Stimulated activated CD4-positive, alpha-beta T cell treated with anti-CD3 and anti-CD28 coated beads, Interleukin-12 subunit alpha, Interleukin-12 subunit beta, amount 100 ng/mL, for 24 hours (primary cell): ENCODE measurements at places on chromosomes 4 and X.
A peak's percentile ranks its signal among the peaks of the same experiment; 100 is the strongest.

DNA sequence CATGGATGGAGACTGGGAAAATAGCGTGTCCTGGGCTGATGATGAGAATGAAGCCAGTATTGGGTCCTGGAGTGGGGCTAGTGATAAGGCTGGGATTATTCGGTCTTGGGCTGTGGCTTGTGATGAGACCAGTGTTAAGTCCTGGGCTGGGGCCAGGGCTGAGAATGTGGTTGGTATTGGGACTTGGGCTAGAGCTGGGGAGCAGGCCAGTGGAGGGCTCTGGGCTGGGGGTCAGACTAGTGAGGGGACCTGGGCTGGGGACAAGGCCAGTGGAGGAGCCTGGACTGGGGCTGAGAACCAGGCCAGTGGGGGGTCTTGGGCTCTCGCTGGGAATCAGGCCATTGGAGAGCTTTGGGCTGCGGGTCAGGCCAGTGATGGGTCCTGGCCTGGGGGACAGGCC, 6.7 kb downstream of the ARMCX4 start:
- DNase-seq = no peak

DNA sequence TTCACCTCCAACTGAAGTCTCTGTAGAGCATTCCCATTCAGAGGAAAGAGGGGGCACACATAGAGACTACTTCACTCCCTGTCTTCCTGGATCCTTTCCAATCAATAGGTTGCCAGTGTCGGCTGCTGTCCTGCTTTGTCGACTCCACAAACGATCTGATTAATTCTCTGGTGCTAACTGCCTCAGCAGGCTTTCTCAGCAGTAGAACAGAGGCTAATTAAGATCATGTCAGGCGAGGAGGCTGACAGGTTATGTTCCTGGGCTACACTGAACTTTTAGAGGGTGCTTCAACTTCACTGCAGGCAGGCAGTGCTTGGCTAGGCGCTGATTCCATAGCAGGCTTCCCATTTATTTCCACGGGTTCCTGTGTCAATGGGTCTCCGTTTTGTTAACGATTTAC, 79.2 kb downstream of the GRIA3 start:
- DNase-seq = no peak

GRCh38 chr4:103934178-103934789, 214.5 kb upstream of the TACR3 start:
- DNase-seq = no peak

DNA sequence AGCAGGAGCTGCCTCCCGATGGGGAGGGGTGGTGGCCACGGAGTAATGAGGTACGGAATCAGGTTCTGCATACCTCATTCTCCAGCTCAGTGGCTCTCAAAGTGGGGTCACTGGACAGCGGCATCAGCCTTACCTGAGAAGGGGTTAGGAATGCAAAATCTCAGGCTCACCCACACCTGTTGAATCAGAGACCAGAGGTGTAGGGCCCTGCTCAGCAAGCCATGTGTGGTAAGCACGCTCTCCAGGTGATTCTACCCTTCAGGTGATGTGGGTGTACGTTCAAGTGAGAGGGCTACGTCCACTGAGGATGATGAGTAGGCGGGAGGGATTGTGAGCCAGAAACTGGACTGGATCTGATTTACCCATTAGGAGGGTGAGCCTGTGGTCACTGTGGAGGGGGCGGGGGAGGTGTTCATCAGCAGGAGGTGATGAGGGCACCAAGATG, 65.8 kb downstream of the ANAPC4 start:
- no peak for DNase-seq

DNA sequence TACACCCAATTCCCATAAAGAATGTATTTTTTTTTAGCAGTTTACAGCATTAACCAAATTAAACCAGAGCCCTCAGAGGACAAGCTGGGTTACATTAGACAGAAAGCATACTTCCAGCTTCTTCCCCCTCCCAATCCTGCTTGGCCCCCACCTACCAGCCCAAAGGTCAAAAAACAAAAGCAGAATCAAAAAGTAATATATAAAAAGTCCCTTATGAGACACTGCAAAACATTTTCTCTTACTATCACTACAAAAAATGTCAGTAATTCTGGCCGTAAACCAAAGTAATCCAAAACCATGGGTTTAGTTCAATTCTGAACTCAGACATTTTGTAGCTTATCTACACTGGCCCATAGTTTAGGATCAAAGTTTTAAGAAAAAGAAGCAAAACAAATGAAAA, 38.0 kb downstream of the APBB2 start:
- no peak for DNase-seq

DNA sequence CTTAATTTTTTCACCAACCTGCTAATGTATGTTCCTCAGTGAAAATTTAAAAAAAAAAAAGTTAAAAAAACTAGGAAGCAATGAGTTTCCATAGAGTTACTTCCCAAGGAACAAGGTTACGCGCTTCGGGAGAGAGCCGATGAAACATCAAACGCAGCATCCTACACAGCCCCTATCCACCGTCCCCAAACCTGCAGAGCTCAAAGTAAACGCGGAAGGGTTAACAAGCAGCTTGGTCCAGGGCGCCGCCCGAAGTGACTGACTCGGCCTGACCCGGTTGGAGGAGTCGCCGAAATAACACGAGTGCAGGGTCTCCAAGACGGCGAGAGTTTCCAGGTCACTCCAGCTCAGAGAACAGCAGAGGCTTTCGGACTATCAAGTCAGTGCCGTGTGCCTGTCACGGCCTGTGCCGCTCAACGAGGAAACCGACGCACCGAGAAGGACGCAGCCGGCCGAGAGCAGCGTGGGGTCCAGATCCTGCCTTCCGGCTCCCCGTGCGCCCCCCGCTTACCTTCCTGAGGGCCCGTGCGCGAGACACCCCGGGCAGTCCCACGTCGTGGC, 512 bp downstream of the NOP14 start:
- no peak for DNase-seq

GRCh38 chrX:138298268-138298667, 413.2 kb downstream of the FGF13 start:
- no peak for DNase-seq

DNA sequence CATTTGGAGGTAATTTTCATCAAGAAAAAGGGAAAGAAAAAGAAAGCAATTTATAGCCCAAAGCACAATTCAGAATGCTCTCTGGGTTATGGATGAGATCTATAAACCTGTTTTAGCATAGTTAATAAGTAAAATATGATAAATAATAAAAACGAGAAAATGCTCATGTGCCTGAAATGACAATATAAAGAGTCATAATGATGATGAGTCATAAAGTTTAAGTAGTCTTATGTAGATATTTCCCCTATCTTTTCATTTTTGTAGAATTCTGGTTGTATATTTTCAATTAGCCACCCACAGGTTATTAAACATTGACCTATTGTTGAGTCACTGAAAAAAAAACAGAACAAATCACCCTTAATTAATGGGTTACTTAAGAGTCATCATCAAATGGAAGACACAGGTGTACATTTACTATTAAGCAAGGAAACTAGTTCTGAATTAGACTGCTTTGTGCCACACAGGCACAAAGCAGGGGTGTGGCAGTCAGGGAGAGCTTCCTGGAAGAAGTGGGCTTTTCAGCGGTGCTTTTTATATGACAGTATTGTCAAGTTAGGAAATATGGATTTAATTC, 29.3 kb downstream of the BEND4 start:
- DNase-seq = no peak

DNA sequence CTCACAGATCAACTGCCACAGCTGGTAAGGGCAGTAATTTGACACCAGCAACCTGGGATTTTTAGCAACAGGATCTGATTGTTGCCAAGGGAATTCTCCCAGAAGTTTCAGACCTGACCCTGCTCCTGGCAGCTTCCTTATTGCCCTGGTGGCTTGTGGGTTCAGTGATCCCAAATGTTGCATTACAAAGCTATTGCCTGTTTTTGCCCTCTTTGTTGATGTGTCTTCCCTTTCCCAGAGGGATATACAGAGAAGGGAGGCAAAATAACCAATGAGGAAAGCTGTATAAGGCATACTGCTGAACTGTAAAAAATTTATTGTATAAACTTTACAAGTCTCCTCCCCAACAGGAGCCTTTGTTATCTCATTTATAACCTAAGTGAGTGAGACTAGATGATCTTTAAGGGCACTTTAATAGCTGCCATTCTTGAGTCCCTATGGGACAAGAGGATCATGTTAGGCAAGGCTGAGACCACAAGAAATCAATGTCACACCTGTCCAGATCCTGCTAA, 22.2 kb downstream of the VSIG4 start:
- no peak for DNase-seq

DNA sequence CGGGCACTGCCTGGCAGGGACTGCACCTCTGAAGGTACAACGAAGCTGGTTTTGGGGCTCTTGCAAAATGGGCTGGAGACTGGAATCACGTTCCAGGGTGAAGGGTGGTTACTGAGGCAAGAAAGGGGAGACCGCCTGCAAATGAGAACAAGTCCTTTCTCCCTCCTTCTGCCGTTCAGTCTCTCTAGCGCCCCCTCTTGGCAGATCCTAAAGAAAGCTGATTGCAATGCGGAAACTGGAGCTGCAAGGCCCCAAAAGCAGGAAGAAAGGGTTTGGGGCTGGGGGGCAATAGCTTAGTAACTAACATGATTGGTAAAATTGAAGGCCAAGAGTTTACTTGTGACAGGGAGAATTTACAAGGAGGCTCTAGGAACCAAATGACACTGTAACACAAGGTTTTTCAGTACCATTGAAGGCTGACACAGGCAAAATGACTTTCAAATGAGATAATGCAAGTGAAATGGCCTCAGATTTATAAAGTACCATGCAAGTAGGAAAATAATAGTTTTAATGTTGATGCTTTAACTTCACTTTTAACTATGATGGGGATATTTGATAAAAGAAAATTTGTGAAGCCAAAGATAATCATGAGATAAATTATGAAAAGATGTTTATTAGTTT, 222.7 kb upstream of the HAND2 start:
- peak; percentile 3 for DNase-seq

DNA sequence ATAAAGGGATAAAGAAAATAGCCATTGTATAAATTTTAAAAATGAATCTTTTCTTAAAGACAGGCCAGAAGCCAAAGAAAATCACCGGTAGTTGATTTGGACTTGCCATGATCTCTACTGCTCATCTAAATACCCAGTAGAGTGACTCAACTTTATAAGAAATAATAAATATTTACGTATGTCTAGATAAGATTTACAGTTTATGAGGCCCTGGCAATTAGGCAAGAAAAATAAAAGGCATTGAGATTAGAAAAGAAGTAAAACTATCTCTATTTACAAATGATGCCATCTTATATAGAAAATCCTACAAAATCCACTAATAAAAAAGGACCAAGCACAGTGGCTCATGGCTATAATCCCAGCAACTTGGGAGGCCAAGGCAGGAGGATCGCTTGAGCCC, 765.5 kb upstream of the HTR2C start:
- no peak for DNase-seq

DNA sequence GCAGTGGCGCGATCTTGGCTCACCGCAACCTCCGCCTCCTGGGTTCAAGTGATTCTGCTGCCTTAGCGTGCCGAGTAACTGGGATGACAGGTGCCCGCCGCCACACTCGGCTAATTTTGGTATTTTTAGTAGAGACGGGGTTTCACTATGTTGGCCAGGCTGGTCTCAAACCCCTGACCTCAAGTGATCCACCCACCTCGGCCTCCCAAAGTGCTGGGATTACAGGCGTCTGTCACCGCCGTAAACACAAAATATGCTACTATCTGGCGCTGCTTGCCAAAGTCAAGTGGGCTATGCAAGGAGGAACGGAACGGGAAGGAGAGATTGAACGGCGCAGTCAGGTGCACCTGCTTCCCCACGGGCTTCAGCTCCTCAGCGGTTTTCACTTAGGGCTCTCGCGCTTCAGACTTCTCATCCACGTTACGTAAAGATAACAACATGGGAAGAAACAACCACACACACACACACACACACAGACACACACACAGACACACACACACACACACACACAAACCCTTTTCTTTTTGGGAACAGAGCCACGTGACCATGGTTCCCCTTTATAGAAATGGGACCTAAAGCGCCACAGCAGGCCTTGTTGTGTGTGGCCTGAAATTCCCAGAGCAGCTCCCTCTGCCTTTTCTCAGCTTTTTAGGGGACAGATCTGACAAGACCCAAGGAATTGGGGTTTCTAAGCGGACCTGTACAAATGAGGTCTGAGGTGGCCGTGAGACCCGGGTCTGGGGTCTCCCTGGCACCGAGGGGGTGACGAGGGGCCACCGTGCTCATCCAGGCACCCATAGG, 1.5 kb downstream of the P2RY8 start:
- no peak for DNase-seq

GRCh38 chr4:14434916-14435315, 567.4 kb upstream of the CPEB2 start:
- no peak for DNase-seq

- DNase-seq = no peak
Observed at GRCh38 chr4:38764277-38764676, 18.5 kb downstream of the TLR10 start.

DNA sequence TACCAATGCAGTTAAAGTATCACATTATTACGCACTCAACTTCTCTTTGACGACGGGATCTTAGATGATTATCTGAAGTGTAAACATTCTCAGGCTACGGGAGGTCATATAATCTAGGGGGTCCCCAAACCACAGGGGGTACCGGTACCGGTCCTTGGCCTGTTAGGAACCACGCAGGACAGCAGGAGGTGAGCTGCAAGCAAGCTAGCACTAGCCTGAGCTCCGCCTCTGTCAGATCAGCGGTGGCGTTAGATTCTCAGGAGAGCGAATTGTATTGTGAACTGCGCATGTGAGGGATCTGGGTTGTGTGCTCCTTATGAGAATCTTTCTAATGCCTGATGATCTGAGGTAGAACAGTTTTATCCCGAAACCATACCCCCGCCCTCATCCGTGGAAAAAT, 20.6 kb upstream of the PRR27 start:
- DNase-seq = no peak

DNA sequence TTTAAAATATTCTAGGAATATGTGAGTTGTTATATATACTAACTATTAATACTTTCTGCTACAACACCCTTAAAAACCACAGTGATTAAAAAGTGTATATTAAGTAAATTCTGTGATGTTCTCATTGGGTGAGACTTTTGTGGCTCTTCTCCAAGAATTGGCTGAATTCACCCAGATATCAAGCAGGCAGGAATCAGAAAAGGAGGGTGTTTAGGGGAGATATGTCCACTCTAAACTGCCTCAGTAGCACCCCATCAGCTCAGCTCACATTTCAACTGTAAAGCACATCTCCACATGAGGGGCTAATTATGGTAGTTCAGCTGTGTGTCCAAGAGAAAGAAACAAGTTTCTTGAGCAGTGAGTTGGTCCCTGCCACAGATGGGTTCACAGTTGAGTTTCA, 165.0 kb downstream of the GALNTL6 start:
- no peak for DNase-seq
